Eye (tissue), 1 donor: ENCODE measurements at places on chromosomes 13 and 19.

DNA sequence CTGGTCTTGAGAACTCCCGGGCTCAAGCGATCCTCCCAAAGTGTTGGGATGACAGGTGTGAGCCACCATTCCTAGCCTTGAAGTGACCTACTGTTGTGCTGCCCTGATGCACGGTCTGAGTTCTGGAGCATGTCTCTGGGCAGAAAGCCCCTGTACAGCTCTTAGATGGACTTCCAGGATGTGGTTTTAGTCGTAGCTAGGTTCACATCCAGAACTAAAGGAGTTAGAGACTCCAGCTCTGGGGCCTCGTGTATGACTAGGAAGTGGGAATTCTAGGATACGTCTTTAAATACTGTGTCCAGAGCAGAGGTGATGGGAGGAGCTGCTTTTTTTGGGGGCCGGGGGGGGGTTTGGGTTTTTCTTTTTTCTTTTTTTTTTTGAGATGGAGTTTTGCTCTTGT, 12.2 kb downstream of the UPF1 start:
- DNase-seq, result no peak

GRCh38 chr19:37007587-37008220, 70.5 kb upstream of the ZNF420 start:
- peak; percentile 82 for DNase-seq

GRCh38 chr13:42035905-42036521, 12.4 kb upstream of the DGKH start:
- no peak for DNase-seq

DNA sequence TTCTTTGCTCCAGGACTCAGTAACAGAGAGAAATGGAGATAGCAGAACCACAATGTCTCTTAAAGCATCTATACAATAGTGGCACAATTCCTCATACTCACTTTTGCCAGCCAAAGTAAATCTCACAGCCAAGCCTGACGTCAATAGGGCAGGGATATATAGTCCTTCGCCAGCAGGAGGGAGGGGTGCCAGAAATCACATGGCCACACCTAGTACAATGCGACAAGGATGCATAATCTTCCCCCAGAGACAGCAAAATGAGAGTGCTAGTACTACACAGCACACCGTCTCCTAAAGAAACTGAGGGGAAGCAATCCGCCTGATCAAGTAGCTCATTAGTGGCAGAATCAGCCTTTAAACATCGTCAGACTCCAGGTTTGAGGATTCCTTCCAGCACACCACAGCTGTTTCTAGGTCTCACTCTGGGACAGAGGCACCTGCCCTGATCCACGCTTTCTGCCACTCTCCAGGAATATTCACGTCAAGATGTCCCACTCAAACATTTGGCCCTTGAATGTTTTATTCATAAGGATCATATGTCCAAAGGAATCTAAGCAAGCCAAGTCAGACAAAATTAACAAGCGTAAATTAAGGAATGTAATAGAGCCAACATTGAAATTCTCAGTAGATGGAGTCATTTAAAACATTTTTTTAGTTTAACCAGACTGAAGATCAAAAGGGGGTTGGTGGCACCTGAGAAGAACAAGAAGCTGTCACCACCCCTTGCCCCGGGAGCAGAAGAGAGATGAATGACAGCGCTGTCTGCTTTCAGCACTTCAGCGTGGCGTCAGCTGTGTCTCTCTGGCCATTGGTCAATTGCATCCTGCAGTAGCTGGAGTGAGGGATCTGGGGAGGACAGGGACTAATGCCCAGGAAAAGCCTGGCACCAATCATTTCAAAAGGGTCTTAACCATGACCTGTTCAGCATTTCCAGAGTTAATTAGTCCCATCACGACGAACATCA, 63.5 kb upstream of the SERP2 start:
- DNase-seq, result peak; percentile 33

DNA sequence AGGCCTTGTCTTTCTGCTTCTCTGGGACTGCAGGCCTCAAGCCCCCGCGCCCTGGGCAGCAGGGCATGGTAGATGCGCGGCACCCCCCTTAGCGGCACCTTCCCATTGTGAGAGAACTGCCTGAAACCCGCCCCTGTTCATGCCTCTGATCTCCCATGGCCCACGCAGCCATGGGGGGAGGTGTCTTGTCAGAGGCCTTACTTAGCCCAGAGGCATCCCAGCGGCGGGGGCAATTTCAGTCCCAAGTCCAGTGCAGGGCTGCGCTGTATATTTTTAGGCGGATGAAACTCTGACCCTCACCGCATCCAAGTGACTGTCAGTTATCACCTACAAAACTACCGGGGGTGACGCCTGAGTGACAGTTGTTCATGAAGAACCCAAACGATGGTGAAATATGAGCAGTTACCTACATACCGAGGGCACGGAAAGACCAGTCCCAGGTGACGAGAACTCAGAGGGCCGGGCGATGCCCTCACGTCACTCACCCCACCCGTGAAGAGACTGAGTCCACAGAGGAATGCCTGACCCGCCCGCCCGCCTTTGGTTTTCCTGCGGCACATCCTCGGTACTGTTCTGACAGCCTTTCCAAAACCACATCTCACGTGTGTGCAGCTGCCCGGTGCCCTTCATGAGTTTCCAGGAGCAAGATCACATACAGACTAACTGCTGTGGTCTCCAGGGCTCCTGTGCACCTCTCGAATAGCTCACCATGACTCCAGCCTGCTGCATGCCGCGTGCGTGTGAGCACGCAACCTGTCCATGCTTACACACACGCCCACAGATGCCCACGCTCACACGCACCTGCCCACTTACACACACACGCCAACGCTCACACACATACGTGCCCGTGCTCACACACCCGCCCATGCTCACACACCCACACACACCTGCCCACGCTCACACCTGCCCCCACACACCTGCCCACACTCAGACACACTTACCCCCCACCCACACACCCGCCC, 14.4 kb downstream of the IL17D start:
- DNase-seq, result no peak

GRCh38 chr13:30204564-30204963, 102.8 kb downstream of the KATNAL1 start:
- DNase-seq, result no peak

DNA sequence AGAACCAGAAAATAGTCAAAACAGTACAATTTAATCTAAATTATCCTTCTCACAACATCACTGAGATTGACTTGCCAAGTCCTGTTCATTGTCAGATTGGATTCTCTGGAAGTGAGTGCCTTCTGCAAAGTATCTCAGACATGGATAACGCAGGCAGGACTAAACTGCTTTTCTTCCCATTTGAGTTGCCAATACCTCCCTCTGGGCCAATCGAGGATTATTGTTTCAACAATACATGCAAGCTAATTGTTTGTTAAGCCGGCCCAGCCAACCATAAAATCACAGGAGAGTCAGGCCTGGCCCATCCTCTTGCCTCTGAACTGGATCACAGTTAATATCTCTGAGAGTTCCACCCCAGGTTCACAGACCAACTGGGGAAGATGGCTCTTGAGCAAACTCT, 240.0 kb downstream of the ENOX1 start:
- DNase-seq, result peak; percentile 33

DNA sequence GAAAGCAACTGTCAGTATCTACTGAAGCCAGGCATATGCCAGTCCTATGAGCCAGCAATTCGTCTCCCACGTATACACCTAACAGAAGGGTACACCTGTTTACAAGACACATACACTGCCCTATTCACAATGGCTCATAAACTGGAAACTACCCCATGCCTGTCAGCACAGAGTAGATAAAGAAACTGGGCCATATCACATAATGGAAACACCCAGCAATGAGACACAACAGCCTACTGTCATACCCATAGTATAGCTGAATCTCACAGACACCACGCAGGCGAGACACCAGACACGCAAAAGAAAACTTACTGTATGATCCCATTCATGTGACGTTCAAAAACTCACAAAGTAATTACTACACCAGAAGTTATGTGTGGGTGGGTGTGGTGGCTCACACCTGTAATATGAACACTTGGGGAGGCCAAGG, 15.7 kb downstream of the NOSIP start:
- no peak for DNase-seq

DNA sequence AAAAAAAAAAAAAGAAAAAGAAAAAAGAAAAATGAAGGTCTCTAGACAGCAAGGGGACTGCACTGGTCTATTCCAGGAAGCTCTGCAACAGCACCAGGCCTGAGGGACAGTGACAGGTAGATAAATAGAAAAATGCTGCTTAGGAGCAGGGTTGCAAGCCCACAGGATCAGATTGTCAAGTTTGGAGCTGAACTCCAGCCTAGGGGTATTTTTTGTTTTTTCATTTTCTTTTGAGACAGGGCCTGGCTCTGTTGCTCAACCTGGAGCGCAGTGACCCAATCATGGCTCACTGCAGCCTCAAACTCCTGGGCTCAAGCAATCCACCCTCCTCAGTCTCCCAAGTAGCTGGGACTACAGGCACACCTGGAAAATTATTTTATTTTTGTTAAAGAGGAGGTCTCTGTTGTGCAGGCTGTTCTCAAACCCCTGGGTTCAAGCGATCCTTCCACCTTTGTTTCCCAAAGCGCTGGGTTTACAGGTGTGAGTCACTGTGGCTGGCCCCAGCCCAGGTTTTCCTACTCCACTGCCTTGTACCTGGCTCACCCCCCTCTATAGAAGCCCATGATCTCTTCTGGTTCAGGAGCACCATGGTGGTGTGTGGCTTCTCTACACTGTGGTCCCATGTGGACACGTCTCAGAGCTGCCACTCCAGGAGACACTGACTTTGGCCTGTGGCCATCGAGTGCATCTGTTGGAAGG, 23.9 kb downstream of the POP4 start:
- DNase-seq, result no peak

DNA sequence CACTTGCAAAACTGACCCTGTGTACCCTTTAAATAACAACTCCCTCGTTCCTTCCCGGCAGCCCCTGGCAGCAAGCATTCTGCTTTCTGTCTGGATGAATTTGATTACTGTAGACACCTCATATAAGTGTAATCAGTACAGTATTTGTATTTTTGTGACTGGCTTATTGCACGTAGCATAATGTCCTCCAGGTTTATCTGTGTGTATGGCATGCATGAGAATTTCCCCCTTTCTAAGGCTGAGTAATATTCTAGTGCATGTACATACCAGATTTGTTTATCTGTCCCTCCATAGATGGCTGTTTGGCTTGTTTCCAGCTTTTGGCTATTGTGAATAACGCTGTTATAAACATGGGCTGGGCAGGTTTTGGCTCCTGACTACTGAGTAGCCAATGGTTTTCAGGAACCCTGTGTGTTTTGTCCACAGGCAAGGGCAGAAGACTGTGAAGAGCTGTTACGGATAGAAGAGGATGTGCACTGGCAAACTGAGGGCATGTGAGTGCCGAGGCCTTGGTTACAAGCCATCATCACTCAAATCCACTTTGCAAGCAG, 98.0 kb downstream of the ESD start:
- DNase-seq, result no peak

DNA sequence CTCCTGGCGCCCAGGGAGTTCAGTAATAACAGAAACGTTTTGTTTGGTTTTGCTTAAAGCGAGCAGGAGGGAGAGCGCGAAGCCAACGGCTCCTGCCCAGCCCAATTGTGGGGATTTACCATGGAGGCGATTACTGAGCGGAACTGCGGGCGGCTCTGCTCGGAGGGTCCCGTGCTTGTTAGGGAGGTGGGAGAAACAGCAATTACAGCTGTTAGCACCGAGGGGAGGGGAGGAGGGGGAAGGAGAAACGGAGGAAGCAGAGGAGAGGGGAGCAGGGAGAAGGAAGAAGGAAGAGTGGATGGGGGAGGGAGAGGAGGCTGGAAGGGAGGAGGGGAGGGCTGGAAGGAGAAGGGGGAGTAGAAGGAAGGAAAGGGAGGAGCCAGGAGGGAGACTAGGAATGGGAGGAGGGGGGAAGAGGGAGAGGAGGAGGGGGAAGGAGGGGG, 7.7 kb upstream of the ONECUT3 start:
- peak; percentile 39 for DNase-seq

DNA sequence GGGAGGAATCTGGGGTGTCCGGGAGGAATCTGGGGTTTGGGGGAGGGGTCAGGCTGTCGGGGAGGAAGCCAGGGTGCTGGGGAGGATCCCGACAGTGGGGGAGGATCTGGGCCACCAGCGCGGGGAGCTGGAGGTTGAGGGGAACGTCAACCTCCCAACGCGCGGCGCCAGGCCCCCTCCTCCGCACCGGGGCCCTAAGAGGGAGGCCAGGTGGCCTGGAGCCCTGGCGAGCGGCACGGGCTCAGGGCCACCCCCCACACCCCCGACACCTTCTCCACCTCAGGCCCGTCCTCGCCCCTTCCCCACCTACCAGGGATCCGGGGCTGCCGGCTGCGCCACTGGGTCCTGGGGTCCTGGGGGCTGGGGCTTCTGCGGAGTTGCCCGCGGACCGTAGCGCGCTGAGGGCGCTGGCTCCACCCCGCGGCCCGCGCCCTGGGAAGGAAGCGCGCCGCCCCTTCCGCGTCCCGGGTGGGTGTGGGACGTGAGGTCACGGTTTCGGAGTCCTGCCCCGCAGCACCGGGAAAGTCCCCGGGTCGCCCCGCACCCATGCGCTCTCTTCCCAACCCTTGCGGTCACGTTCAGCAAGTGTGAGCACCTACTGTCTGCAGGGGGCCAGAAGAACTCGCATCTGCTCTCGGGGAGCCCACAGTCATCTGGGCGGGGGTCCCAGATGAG, at the start of gene TICAM1:
Gene TICAM1 (minus strand): TSS at position 409 of the 675 bp plus-strand sequence. CDS start 13,335 bp downstream, outside the sequence.
- peak; percentile 54 for DNase-seq

DNA sequence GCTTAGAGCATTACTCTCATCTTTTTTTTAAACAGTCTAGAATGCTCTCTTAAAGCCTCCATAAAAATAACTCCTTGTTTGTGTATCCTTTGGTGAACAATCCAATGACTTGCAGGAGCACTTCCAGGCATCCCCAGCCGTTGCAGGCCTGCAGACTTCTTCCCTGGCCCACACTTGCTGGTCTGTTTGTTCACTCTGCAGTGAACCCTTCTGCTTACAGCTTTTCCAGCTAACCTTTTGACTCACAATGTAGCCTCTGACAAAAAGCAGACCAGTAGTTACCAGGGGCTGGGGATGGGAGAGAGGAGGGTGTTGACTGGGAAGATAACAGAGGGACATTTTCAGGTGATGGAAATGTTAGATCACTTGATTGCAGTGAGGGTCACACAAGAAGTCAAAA, 9.1 kb downstream of the GPR42 start:
- DNase-seq, result no peak

GRCh38 chr19:9720541-9720940, 45.6 kb upstream of the ZNF562 start:
- peak; percentile 38 for DNase-seq

GRCh38 chr19:778910-779653, 18.2 kb upstream of the PTBP1 start:
- DNase-seq, result peak; percentile 83

DNA sequence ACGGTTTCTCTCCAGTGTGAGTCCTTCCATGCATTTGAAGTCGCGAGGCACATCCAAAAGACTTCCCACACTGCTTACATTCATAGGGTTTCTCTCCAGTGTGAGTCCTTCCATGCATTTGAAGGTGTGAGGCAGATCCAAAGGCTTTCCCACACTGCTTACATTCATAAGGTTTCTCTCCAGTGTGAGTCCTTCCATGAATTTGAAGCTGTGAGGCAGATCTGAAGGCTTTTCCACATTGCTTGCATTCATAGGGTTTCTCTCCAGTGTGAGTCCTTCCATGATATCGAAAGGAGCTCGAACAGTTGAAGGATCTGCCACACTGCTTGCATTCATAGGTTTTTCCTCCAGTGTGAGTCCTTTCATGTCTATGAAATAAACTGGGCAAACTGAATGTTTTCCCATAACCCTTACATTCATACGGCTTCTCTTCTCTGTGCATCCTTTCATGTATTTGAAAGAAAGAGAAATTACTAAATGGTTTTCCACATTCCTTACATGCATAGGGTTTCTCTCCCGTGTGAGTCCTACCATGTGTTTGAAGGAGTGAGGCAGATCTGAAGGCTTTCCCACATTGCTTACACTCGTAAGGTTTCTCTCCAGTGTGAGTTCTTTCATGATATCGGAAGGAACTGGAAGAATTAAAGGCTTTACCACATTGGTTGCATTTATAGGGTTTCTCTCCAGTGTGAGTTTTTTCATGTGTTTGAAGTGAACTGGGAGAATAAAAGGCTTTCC, 20.3 kb downstream of the ZNF433 start:
- DNase-seq, result no peak
